ENCODE measurements at places on chromosomes 13 and 19. TPM values are rescaled to one million over a fixed set of nuclear protein-coding genes. Genes with fewer than 3 reads are reported as not detected.

Gene TSHZ3
- 1.9 TPM for total RNA-seq

Gene GFY
- total RNA-seq: not detected

Gene CRYL1
- total RNA-seq: 18.2 TPM

Gene PALM
- total RNA-seq: not detected

Gene ZIC5
- not detected for total RNA-seq
